IMR-90 (cell line): ENCODE measurements at places on chromosomes 7 and 10.
A peak's percentile ranks its signal among the peaks of the same experiment; 100 is the strongest.

DNA sequence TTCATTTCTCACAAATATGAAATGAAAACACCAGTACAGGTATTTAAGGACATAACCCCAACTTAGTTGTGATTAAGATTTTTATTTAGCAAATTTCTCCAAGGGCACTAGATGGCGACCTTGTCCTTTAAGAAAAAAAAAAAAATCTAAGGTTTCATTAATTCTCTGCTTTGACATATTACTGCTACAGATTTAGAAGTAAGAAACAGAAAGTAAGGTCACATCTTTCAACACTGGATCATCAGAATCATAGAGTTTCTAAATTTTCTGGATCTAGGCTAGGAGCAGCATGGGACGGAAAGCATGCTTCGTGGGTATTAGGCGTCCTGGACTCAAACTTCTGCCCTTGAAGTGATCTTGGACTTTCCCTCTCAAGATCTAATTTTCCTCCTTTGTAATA lies 85.5 kb upstream of the PRKG1 start:
- DNase-seq = peak; percentile 53

DNA sequence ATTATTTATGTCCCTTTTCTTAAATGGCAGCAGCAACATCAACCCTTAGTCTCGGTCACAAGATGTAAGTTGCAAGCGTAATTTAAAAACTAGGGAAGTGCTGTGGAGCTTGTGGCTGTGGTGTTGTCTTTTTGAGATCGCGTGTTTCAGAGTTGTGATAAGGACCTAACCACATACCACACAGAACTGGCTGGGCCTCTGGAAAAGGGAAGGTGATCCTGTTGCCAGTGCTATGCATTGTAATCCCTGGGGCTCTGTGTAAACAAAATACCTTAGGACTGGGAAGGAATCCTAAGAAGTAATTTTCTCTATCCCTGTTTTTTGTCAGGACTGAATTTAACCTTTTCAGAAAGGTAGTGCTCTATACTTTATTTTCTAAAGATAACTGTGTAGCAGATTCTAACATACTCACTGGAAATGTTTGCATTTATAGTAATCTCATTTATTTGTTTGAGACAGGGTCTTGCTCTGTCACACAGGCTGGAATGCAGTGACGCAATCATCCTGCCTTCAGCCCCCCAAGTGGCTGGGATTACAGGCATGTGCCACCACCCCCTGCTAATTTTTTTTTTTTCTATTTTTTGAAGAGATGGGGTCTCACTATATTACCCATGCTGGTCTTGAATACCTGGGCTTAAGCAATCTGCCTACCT lies 60.4 kb downstream of the INPP5F start:
- DNase-seq = peak; percentile 78

DNA sequence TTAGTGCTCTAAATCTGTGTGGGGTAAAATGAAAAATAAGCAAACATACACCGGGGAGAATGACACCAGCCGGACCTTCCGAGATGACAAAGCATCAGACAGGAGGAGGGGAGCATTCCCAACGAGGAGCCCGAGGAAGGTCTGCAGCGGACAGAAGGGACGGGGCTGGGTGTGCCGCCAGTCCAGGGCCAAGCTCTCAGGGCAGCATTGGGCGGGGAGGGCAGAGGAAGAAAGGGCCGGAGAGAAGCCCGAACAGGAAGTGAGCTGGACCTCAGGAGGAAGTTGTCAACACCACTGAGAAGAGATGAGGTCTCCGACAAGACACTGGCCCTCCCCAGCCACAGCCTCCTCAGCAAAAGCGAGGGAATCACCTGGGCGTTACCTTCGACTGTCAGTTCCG lies 182.6 kb upstream of the RNF32 start:
- DNase-seq = no peak

GRCh38 chr10:95832216-95833041 lies 75.3 kb upstream of the CC2D2B start:
- no peak for DNase-seq

DNA sequence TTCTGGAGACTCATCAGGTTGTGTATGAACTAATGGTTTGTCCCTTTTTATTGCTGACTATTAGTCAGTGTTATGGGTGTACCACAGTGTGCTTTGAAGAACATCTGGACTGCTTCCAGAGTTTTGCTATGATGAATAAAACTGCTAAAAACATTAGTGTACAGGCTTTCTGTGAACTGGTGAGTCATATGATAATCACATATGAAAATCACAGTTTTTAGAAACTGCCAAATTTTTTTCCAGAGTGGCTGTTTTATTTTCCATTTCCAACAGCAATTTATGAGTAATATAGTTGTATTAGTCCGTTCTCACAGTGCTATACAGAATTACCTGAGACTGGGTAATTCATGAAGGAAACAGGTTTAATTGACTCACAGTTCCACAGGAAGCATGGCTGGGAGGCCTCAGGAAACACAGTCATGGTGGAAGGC lies 281.2 kb upstream of the VSTM2A start:
- no peak for DNase-seq

- DNase-seq = no peak
Observed at GRCh38 chr10:5645944-5646617, 20.3 kb downstream of the ASB13 start.

- DNase-seq = no peak
Observed at GRCh38 chr7:120373174-120373573, 100.2 kb downstream of the KCND2 start.

DNA sequence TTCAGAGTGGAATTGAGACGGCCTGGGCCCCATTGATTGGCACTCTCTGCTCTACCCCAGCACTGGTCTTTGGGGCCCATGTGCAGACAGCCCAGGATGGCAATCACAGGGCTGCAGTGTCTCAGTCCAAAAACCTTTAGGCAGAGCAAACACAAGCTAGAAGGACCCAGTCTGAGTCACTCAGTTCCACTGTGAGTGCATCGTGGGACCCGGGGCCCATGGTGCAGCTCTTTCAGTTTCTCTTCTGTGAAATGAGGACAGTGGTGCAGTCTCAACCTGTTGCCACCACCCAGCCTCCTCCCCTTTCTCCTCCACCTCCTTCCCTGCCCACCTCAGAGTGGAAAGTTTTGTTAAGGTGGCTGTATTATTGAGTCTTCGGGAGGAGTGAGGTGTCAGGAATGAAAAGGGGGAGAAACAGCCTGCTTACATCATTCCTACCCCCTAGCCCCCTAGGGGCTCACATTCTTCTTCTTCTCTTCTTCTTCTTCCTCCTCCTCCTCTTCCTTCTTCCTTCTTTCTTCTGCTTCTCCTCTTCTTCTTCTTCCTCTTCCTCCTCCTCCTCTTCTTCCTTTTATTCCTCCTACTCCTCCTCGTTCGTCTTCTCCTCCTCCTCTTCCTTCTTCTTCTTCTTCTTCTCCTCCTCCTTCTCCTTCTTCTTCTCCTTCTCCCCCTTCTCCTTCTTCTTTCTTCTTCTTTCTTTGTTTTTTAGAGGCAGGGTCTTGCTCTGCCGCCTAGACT lies 19.5 kb upstream of the CARD11 start:
- DNase-seq = no peak
